ENCODE measurements at places on chromosomes 7 and 10. TPM values are rescaled to one million over a fixed set of nuclear protein-coding genes. Genes with fewer than 3 reads are reported as not detected.

ST8SIA6 gene
- total RNA-seq, result not detected

FGFBP3 gene
- 3.1 TPM for total RNA-seq

ENTPD7 gene
- 1.9 TPM for total RNA-seq

C10orf90 gene
- not detected for total RNA-seq

ALDH18A1 gene
- total RNA-seq, result 119 TPM

STEAP1B gene
- not detected for total RNA-seq

VSTM2A gene
- not detected for total RNA-seq

MOGAT3 gene
- total RNA-seq, result not detected

DDC gene
- 1.2 TPM for total RNA-seq

TEX36 gene
- total RNA-seq, result not detected

VIPR2 gene
- total RNA-seq, result not detected

GRID1 gene
- not detected for total RNA-seq

SPDYE1 gene
- not detected for total RNA-seq

PTPRN2 gene
- 0.49 TPM for total RNA-seq

ANXA11 gene
- 238 TPM for total RNA-seq

PTPRE gene
- total RNA-seq, result 19.9 TPM

FAM13C gene
- not detected for total RNA-seq

OPN1SW gene
- total RNA-seq, result not detected

CARD11 gene
- total RNA-seq, result 98.3 TPM

Measured in activated CD8-positive, alpha-beta T cell treated with anti-CD3 and anti-CD28 coated beads for 36 hours (primary cell).